GM12878 (cell line): ENCODE measurements at places on chromosomes 4 and X.

DNA sequence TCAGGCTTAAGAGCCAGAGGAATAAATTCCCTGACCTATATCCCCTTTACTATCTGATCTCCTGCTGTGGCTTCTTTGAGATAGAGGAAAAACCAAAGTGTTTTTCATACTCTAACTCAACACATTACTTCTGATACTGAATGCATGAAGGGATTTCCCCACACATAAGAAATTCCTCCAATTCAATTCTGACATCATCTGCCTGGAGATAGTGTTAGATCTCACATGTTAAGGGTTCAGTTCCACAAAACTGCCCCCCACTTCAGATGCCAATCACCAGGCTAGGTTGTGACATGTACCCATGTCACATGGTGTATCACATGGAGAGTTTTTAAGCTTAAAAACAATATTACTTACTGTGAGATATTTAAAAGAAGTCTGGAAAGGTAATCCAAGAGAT lies 46.8 kb downstream of the GSTCD start:
- no peak for DNase-seq

GRCh38 chr4:78542373-78542772 lies 9.2 kb upstream of the ANXA3 start:
- no peak for DNase-seq

GRCh38 chrX:149497626-149498025 lies 7.5 kb downstream of the IDS start:
- no peak for DNase-seq

GRCh38 chr4:146369446-146369845 lies 152.3 kb downstream of the SLC10A7 start:
- DNase-seq: no peak
